ELR (cell line): ENCODE measurements at places on chromosomes 16 and 17.
A peak's percentile ranks its signal among the peaks of the same experiment; 100 is the strongest.

GRCh38 chr16:29696881-29697331, 17.9 kb downstream of the QPRT start:
- no peak for DNase-seq

DNA sequence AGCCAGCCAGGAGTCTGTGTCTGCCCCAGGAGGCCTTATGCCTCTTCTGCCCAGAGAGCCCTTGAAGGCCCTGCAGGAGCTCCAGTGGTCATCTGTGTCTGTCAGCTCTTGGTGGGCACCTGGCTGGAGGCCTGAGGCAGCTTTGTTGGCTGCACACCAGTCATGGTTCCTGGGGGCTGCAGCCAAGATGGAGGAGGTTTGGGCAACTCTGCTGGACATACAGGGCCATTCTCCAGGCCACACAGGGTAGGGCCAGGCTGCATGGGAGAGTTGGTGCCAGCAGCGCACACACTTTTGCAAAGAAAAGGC, 29.4 kb downstream of the B9D1 start:
- no peak for DNase-seq

DNA sequence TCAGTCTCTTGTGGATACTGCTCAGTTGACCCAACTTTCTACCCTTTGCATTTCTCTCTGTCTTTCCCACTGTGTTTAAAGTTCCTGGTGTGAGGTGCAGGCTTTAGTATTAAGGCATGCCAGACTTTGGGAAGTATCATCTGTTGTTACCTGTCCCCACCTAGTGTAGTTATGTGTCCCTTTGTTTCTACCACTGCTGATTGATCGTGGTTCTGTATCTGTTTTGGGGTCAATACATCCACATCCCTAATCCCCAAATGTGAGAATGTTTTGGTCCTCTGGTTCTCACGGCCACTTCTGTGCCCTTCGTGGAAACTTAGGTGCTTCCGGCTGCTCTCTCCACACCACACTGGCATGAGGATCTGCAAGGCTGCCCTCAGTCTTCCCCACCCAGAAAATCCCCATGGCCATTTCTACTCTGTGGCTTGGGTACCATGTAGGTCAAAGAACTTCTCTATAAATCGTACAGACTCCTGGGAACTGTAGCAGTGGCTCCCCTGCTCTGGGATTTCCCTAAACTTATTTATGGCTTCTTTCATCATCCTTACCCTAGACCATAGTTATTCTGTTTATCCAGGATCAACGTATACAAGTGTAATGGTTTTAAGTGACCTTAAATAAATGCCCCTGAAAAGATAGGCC, 443.2 kb downstream of the XYLT1 start:
- no peak for DNase-seq

- DNase-seq = no peak
These were observed 1.1 kb downstream of the DHRS11 start for GRCh38 chr17:36592716-36593321.

GRCh38 chr16:74749291-74750055, 25.1 kb downstream of the FA2H start:
- DNase-seq = no peak

- peak; percentile 100 for DNase-seq
These were observed 55.3 kb downstream of the TUBD1 start for GRCh38 chr17:59837308-59838051.

DNA sequence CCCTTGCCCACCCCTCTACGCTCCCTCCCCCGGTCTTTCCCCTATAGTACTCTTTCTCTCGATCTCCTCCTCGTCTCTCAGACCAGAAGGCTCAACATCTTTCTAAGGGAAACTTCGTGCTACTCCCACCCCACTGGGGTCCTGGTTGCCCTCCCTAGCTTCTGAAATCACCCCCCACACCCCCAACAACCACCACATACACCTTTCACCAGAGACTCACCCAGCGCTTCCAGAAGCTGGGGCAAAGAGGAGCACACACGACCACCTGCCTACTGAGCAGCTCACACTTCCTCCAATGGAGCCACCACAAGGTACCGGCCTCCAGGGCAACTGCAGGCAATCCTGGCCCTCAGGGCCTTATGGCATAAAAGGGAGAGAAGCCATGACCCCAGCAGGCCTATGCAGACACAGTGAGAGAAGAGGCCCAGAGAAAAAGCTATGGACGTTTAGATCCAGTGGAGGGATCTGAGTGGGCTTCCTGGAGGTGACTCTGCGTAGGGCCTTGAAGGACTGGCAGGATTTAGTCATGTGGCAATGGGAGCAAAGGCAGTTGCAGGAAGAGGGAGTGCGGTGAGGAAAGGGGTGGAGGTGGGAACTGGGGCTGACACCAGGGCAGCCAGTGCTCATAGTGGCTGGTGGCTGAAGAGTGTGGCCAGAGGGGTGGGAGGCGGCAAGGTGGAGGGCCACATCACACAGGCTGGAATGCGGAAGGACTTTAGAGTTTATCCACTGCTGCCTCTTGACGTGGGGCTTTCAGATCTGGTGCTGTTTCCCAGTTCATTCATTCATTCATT, 12.1 kb upstream of the TMEM92 start:
- no peak for DNase-seq

GRCh38 chr17:18928628-18929125, 23.3 kb upstream of the SLC5A10 start:
- DNase-seq = no peak

DNA sequence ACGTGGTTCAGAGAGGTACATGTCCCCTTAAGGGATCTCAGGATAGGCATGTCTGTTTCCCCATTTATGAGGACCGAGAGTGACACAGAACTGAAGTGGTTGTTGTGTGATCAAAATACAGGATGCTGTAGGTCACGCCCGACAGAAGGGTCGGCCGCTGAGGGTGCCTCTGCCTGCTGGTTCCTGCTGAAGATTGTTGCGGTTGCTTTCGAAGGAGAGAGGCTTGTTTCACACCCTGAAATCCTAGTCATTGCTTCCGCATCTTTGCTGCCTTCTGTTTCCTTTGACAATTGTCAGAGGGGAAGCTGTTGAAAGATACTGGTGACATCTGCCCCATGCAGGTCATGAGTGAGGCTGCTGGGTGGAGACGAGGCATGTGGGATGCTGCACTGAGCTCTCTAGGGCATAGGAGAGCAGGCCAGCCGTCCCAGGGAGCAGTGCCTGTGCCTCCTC, 3.8 kb upstream of the NAT9 start:
- DNase-seq = no peak

DNA sequence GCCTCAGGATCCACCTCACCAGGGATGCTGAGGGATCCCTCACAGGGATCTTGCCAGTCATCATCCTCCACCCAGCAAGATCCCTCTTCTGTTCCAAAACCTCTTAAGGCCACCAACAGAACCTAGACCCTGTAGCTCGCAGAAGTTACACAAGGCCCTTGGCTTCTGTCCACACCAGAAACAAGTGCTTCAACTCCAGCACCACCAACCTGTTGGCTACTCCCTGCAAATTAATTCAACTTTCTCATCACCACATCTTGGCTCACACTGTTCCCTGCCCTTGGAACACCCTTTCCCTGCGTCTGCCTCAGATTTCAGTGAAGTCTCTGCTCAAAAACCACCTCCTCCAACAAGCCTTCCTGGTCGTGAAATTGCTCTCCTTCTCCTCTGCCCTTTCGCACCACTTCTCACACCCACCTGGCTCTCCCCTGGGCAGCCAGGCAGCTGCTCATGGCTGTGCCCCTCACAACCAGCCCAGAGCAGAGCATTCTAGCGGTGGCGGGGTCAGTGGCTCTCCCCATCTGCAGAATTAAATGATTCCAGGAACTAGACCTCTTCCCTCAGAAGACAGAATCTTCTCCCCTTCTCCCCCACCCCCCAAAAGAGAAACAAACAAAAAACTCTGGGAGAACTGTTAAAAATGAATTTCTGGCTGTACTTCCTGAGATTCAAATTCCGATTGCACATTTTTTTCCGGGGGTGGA, 1.8 kb downstream of the PLLP start:
- DNase-seq = no peak

- DNase-seq = no peak
These were observed 2.1 kb downstream of the RGS9 start for GRCh38 chr17:65139101-65139764.

GRCh38 chr16:66859397-66860068, 15.3 kb downstream of the CA7 start:
- no peak for DNase-seq

DNA sequence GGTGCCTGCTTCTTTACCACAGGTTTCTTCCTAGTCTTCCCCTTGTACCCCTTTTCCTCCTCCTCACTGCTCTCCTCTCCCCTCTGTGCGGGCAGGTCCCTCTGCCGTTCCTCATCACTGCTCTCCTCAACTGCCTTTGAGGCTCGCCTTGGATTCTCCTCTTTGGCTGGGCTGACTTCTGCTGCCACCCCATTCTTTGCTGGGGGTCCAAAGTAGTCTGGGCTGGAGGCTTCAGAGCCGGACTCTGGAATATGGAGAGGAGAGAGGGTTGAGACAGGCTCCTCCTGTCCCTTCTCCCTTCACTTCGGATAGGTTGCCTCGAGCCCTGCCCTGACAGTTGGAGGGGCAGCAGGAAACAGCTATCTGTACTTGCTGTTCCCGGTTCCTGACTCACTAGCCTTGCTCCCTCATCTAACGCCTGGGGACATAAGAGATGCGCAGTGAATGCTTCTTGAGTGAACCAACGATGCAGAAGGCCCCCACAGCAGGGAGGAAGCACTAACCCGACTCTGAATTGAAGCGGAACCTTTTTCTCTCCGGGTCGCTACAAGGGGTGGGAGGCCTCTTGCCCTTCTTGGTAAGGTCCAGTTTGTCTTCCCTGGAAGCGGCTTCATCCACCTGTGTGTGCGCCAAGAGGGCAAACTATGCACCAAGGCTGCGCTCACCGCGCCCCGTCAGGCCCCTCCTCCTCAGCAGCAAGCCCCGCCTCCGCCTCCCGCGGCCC, 655 bp downstream of the HIRIP3 start:
- peak; percentile 97 for DNase-seq

- DNase-seq = no peak
These were observed 397.4 kb downstream of the CA10 start for GRCh38 chr17:51761105-51761504.

- peak; percentile 60 for DNase-seq
These were observed 155.6 kb downstream of the SNX11 start for GRCh38 chr17:48262982-48263730.

- DNase-seq = no peak
These were observed 15.5 kb downstream of the CDH1 start for GRCh38 chr16:68752602-68753001.

DNA sequence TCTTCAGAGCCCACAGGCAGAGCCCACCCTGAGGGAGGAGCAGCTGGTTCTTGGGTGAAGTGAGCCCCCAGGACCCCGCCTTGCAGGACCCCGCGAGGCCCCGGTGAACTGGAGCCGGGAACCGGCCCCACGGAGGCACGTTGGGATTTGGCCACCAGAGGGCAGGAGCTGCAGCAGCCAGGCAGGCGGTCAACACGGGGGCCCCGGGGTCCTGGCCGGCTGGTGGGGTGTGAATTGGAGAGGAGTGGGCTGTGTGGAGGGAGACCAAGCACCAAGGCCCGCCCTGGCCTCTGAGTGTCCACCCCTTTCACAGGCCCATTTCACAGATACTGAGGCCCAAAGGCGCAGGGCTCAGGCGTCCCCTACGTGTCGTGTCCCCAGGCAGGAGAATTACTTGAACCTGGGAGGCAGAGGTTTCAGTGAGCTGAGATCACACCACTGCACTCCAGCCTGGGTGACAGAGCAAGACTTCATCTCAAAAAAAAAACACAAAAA, 2.2 kb downstream of the DPEP1 start:
- peak; percentile 47 for DNase-seq

DNA sequence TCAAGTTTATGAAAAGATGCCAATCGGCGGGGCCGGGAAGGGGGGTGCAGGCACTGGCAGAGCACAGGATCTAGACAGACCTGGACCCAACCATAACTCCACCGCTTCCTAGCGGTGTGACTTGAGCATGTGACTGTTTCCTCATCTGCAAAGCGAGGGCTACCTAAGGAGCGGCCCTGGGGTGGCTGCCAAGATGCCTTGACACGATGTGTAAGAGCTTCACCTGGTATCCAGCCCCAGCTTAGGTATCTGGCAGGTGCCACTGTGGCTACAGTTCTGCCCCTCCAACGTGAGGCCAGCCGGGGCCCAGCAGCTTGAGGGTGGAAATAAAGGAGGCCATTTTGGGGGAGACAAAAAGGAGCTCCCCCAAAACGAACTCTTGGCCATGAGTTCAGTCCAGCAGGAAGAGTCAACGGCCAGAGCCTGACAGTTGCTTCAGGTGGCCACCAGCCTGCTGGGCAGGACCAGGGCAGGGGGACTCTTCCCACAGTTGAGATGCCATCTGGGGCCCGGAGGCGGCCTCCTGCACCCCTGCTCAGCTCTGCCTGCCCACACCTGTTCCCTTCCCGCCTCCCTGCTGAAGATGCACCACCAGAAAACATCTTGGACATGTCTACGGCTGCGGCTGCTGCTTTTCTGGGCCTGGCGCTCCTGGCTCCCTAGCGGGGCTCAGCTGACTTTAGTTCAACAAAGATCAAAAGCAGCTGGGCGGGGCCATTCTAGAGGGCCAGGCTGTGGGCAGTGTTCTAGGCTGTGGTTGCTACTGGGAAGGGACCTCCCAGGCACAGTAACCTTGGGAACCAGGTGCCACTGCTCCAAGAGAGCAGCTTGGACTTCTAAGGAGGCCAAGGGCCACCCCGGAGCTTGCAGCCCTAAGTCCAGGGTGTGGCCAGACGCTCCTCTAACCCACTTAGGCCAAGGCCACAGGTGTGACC, 3.4 kb upstream of the MTSS2 start:
- DNase-seq = no peak

DNA sequence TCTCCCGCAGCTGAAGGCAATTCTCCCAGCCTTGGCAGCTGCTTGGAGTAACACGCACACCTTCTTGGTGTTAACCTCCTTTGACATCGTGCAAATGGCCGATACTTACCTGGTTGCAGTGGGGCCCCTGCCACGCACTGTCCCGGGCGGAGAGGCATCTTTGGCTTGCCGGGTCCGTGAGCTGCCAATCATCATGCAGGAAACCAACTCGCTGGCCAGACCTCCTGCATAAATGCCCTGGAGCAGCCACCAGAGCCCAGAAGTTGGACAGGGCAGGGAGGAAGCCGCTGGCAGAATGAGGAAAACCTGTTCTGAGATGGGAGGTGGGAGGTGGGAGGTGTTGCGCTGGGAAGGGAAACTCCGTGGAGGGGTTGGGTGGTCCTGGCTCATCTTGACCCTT, 41.7 kb upstream of the CREBBP start:
- no peak for DNase-seq

DNA sequence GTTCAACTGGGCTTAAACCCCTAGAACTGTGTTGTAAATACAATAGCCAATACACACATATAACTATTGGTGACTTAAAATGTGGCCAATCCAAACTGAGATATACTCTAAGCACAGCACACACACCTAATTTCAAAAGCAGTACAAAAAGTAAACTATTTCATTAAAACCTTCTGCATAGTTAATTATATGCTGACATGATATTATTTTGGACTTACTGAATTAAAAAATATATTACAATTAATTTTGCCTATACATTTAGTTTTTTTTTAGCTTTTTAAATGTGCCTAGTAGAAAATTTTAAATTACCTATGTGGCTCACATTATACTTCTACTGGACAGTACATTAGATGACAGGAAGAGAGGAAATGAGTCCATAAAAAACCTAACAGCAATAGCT, 21.5 kb downstream of the MED13 start:
- no peak for DNase-seq

- DNase-seq = no peak
These were observed 29.3 kb upstream of the CIBAR2 start for GRCh38 chr16:85141491-85142128.
